ENCODE measurements at places on chromosomes 5 and 9.

DNA sequence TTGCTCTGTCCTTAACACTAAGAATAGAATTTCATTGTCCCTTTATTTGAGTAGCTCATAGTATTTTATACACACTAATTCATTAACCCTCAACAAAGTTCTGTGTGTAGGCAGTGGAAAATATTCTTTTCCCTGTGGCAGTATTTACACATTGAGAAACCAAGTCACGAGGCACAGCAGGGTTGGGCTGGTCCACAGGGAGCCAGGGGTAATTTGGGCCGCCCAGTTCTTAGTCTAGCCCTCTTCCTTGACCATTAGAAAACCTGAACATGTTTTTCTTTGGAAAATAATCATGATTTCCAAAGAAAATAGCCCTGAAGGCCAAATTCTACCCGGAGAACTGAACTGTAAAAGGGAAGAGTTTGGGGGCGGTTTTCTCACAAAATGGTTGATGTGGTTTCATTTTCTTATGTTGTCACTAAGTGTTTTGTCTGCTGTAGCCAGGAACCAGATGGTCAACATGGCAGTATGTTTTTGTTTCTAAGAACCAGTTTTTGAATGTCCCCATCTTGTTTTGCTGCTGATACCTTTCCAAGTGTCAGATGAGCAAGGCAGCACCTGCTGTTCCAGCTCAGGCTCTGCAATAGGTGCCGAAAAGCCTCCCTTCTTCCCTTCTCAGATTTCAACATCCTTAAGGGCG lies 29.6 kb downstream of the ARHGEF28 start:
- no peak for DNase-seq

DNA sequence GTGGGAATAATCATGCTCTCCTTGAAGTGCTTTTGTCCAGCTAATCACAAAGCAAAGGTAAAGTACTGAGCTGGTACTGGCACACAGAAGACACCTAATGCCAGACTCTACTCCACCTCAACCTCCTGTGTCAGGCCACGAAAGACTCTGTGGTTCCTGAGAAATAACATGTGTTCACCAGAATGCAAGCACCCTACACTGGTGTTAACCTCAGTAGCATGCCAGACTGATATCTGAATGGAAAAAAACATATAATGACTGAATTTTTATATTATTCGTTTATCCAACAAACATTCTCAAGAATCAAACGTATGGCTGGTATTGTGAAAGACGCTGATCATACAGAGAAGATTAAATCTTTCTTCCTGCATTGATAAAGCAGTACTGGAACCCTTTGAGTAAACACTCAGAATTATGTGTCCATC lies 97.1 kb upstream of the IFNE start:
- DNase-seq: no peak

GRCh38 chr9:83996126-83996525 lies 15.5 kb downstream of the RMI1 start:
- DNase-seq: no peak

- no peak for DNase-seq
Observed at GRCh38 chr9:80937645-80938044, 751.7 kb downstream of the TLE1 start.

GRCh38 chr5:110386782-110387181 lies 339.7 kb downstream of the TMEM232 start:
- DNase-seq: no peak

GRCh38 chr9:97501177-97501971 lies at the start of gene TMOD1:
TSS of gene TMOD1 (plus strand) at chr9:97501666. CDS start at chr9:97524189, 22,523 bp downstream.
- peak; percentile 46 for DNase-seq

GRCh38 chr9:106857811-106858470 lies 5.0 kb upstream of the ZNF462 start:
- DNase-seq: no peak

DNA sequence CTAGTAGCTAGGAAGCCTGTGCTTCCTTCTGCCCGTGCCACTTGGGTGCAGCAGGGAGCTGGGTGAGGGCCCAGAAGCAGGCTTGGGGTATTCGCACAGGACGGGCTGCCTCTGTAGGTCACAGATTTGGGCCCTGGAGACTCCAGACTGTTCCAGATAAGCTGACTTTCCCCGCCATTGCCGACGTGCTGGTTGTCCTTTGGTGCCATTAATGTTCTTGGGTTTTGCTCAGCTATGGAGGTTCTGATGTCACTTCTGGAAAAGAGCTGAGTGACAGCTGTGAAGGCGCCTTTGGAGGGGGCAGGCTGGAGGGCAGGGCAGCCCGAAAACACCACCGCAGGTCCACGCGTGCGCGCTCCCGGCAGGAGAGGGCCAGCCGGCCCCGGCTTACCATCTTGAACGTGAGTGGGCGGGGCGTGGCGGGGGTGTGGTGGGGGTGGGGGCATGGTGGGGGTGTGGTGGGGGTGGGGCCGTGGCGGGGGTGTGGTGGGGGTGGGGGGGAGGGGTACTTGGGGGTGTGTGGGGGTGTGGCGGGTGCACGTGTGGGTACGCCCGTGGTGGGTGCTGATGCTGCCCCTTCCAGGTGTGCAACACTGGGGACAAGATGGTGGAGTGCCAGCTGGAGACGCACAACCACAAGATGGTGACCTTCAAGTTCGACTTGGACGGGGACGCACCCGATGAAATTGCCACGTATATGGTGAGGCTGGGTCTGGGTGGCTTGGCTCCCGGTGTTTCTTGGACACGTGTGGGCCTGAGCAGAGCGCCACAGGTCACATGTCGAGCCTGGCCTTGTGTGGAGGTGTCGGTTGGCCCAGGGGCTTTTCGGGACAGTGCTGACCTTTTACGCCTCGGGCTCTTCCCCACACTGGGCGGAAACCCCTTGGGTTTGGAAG lies 79.6 kb downstream of the WNK2 start:
- no peak for DNase-seq

- no peak for DNase-seq
Observed at GRCh38 chr9:80028501-80028900, 456.7 kb downstream of the TLE4 start.

DNA sequence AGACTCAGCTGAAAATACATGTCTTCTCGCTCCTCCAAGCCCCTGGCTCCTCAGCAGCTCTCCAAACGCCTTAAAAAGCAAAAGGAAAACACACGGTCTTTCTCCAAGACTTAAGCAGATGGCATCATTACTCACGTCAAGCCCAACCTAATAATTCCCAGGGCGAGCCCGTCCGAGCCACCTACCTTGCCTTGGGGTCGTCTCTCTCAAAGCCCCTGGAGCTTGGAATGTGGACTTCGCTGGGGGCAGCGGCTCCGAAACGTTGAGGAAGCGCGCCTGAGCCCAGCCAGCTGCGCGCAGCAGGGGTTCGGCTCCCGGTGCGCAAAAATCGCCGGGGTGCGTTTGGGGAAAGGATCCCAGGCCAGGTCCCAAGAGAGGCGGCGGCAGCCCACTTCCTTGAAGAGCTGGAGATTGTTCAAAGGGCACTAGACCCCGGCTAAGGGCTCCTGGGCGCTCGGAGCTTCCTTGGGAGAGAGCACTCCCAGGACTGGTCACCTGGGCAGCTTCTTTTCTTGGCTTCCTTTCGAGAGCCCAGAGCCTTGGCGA lies 395 bp downstream of the DRD1 start:
- DNase-seq: no peak

GRCh38 chr5:174903172-174903732 lies 178.9 kb downstream of the MSX2 start:
- no peak for DNase-seq

GRCh38 chr5:168472329-168472728 lies 13.9 kb upstream of the RARS1 start:
- DNase-seq: no peak

DNA sequence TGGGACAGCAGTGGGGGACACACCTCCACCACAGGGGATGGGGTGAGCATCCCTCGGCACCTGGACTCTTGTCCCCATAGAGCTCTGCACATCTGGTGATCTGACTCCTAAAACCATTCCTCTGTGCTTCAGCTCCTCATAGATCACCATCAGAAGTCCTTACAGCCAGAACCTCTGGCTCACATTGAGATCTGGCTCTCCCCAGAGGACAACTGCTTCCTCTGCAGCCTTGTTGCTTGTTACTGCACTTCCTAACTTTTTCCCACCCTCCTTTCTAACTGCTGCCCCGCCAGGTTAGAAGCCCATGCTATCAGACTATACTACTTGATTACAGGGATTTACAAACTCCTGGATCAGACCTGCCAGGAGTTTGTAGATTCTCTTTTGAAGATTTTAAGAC lies 64.5 kb downstream of the ARSB start:
- no peak for DNase-seq

DNA sequence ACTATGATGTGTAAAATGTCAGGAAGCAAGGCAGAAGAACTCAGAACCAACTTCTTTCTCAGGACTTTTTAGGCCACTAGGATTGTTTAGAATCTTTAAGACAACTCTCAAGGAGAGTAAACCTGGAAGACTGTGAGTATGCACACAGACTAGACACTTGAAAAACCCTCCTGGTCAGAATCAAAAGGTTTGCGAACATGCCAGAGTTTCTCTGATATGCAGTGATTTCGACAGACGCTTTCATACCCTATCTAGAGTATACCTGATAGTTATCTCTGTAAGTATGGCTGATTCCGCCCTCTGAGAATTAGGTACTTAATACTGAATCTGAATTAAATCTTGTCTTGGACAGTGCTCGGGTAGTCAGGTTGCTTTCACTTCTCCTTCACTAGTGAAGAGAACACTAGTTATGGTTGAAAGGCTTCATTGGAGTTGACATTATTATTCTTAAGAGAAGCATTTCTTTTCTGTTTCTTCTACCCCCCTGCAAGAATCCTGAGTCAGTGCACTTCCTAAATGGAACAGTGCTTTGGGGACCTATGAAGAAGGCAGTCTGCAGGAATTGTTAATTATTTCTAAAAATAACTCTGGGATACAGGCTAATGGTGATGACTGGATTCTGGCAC lies 158.1 kb downstream of the HACD4 start:
- no peak for DNase-seq

DNA sequence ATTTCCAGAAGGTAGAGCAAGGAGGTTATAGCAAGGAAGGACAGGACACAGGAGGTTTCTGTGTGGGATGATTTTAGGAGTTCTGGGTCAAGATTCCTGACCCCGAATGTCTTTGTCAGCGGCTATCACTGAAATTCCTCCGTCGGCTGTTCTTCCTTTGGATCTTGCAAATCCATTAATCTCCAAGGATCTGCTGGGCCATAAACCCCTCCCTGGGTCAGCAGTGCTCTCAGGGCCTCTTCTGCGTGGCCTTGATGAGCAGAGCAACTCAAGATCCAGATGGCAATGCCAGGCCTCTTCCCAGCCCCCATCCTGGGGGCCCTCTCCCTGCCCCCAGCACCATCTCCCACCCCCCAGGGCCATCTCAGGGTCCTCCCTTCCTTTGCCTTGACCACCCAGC lies 16.3 kb upstream of the COL27A1 start:
- no peak for DNase-seq

- DNase-seq: no peak
Observed at GRCh38 chr5:94469894-94470329, 148.5 kb downstream of the KIAA0825 start.

- no peak for DNase-seq
Observed at GRCh38 chr9:129392093-129392541, 214.1 kb upstream of the IER5L start.

DNA sequence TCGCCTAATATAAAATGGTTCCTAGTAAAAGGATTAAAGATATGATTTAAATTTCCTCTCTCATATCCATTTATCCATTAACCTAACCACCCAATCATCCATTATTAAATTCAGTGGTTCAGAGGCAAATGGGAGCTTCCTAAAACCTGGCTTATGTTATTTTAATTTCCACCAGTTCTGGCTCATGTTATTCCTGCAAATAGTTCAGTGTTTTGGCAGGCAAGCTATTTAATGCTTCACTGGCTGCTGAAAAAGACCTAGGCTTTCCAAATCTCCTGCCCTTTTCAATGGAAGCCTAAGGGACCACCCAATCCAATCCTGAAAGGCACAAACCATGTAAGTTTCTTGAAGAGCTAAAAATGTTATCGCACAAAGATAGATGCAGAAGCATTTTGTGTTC lies 52.3 kb downstream of the POC5 start:
- no peak for DNase-seq

DNA sequence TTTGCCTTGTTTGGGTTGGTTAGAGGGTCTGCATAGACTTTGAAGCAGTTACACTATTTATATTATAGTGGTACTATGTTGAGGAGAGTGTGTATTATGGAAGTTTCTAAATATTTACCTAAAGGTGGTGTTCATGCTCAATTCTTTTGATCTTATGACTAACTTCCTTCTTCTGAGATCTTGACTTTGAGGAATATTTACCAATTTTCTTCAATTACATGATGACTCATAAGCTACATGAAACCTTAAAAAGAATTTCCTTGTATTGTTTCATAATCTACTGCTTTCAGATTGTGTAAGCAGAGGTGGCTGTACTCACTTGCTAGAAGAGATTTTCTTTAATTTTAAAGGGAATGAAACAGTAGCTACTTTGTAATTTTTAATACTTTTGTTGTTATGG lies 276.1 kb downstream of the TAF11L14 start:
- DNase-seq: no peak

DNA sequence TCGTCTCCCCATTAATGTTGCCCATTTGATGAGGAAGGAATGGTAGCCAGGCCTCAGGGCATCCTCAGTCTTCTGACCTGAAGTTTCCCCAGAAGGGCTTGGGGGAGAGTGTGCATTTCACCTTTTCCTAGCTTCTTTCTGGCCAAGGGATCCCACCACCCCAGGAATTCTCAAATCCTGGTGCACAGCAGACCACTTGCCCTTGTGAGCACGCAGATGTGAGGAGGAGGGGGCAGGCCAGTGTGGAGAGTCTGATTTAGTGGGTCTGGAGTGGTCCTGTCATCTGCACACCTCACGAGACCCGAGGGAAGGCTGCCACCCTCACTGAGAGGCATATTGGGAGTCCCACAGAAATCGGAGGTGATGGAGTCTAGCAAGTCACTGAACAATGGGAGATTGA lies 64.3 kb downstream of the CXXC5 start:
- DNase-seq: no peak

DNA sequence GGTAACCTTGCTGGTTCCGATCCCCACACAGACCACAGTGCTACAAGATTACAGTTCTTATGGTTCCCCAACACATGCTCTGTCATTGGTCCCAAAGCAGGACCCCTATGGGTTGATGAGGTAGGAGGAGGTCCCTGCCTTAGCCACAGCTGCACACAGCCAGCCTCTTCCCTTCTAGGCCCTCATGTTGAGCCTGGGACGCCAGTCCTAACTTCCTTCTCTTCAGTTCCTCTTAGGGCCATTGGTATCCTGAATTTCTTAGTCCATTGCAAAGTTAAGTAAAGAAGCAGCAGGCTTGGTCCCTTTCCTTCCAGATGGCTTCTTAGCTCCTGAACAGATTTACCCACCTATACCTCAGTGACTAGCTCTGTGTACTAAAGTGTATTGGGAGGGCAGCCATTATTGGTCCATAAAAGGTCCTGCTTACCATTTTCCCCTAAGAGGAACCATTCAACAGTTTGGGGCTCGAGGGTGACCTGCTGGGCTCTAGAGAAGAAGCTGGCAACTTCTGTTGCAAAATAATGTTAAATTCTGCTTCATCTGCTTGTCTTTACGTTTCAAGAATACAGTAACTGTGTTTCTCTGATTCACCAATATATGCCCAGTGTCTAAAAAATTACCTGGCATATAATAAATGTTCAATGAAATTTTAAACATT lies 50.2 kb downstream of the PDCD1LG2 start:
- DNase-seq: no peak

DNA sequence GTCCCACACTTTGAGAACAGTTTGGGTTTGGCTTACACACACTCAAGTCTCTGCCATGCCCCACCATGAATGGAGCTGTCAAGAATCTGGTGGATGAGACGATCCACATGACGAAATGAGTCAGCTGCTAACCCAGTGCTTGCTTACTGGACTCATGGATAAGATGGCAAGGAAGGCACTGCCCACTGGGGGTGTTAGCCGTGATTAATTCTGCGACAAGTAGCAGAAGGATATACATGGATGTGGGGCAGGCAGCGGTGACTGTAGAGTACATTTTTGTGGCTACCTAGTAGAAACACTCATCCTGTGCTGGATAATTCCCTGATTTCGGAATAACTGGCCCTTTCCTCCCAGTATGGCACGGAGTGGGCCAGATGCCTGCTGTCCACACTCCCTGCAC lies 77.5 kb downstream of the SPATA31C2 start:
- no peak for DNase-seq

Measured in T-helper 1 cell (primary cell).